ENCODE measurements at places on chromosomes 2 and 18.

DNA sequence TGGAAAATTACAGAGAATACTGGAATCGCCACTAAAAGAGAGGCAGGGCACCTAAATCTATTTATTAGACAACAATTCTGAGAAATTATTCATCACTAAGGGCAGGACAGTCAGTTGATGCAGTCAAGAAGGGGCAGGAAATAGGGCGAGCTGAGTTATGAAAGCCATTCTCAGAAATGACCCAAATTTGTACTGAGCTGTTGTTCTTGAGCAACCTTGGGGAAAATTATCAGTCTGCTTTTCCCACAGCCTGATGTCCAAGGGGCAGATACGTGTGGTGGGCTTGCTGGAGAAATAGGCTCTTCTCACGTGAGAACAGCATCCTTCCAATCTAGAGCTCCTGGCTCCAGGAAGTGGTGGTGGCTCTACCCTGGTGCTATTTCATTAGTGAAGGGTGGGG lies 38.6 kb downstream of the STON1 start:
- DNase-seq, result no peak

GRCh38 chr2:139480161-139480650 lies 700.0 kb upstream of the NXPH2 start:
- no peak for DNase-seq

- DNase-seq, result peak; percentile 37
These were observed 84.1 kb upstream of the POMC start for GRCh38 chr2:25252291-25253152.

GRCh38 chr18:26546170-26546874 lies 2.0 kb downstream of the KCTD1 start:
- DNase-seq, result no peak

GRCh38 chr2:17638196-17638743 lies 97.8 kb downstream of the VSNL1 start:
- no peak for DNase-seq

DNA sequence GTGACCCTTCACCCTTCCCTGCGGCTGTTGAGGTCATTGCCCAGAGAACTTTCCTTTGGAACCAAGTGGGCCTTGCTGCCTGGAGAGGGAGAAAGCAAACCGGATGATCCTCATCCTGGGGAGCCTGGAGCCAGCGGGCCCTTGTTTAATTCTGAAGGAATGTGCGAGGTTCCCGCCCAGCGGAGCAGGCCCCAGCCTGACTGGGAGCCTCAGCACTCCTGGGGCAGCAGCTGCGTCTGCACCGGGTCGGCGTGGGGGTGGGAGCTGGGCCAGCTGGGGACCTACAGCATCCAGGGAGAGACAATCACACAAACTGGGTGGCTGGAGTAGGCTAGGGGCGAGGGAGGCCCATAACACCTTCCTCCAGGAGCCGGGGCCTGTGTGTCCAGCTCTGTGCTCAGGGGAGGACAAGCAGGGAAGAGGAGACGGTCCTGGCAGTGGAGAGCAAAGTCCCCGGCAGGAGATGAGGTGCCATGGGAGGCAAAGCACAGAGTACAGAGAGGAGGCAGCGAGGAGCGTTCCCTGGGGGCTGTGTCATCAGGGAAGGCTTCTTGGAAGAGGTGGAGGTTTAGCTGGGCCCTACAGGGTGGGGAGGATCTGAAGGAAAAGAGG lies 61.9 kb upstream of the HAAO start:
- no peak for DNase-seq

GRCh38 chr2:167501618-167502017 lies 613.3 kb downstream of the XIRP2 start:
- DNase-seq, result no peak

DNA sequence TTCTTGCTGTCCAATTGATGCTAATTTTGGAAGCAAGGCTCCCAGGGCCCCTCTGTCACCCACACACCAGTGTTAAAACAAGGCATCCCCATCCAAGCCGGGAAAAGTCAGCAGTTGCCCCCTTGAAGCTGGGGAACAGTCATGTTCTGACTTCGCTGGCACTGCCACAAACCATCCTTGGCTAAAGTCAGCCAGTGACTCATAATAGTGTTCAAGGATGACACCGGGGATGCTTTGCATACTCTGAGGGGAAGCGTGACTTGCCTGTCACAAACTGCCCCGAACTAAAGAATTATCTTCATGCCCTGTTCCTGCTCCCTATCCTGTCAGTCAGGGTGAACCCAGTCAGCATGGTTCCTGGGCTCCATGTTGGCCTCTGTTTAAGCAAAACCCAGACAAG lies 37.0 kb downstream of the TGFA start:
- DNase-seq, result no peak

GRCh38 chr2:5691985-5692529 lies at the start of gene SOX11:
SOX11 (plus strand) TSS chr2:5692384; CDS start chr2:5692722, 338 bp downstream.
- no peak for DNase-seq

Measured in activated T-helper 1 cell treated with Interleukin-2 at 50 U/mL for 16 hours (primary cell).